ENCODE measurements at places on chromosomes 4 and X.

DNA sequence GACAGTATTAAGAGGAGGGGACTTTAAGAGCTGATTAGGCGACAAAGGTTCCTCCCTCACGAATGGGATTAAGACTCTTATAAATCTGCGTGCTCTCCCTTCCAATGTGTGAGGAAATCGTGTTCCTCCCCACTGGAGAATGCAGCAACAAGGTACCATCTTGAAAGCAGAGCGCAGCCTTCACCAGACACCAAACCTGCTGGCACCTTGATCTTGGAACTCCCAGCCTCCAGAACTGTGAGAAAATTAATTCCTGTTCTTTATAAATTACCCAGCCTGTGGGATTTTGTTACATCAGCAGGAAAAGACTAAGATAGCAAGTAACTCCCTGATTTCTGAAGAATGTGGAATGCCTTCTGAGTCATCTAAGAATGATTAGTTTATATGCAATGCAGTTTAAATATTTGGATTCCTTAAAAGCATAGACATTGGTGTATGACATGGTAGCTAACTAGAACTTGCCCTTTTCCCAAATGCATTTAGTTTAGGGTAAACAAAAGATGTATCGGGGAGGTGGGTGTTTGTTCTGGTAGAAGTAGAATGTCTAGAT is 86.1 kb downstream of the USP46 start:
- DNase-seq, result peak; percentile 90

GRCh38 chr4:54256491-54257486 is 27.7 kb downstream of the PDGFRA start:
- no peak for DNase-seq

- DNase-seq, result peak; percentile 30
Observed at GRCh38 chrX:8870411-8870810, 69.2 kb upstream of the FAM9A start.

GRCh38 chrX:7946960-7947359 is 19.7 kb upstream of the PNPLA4 start:
- no peak for DNase-seq

DNA sequence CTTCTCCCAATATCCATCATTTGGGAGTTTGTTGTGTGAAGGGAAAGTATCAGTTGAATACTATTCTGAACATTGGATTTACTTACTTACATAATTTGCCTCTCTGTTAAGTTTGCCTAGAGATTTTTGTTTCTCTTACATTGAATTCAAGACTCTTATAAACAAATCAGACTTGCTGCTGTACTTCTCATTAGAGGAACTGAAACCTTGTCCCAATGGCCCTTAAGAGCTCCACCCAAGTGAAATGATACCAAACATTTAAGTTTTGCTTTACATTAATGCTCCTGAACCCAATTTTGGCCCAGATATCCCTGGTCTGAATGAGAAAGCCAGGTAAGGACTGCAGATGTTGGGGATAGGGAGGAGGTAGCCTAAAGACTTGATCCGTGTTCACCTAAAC is 32.0 kb downstream of the HAND2 start:
- DNase-seq, result no peak

DNA sequence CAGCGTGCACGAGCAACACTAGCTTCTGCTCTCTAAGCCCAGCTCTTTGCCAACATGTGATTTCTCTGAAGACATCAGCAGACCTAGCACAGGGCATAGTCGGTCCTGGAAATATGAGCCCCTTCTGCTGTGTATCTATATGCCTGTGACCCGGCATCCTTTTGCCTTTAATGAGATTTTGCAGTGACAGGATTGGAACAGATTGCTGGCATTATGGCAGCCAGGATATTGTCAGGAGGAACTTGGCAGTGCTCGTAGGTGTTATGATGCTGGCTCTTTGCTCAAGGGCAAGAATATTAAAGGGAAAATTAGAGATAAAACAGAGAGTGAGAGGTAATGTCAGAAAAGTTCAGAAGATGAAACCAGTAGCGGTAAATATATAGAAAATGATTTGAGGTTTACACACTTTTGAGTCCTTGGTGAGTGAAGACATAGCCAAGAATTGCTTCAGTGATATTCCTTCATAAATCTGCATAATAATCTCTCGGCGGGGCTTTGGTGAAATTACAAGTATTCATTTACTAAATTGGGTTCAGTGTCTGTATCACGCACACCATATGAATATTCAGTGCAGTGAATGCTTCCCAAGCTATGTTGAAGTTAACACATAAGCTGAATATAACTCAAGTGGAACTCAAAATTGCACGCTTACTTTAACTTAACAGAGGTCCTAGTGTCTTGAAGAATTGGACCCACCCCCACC is 502.1 kb upstream of the NR3C2 start:
- no peak for DNase-seq

DNA sequence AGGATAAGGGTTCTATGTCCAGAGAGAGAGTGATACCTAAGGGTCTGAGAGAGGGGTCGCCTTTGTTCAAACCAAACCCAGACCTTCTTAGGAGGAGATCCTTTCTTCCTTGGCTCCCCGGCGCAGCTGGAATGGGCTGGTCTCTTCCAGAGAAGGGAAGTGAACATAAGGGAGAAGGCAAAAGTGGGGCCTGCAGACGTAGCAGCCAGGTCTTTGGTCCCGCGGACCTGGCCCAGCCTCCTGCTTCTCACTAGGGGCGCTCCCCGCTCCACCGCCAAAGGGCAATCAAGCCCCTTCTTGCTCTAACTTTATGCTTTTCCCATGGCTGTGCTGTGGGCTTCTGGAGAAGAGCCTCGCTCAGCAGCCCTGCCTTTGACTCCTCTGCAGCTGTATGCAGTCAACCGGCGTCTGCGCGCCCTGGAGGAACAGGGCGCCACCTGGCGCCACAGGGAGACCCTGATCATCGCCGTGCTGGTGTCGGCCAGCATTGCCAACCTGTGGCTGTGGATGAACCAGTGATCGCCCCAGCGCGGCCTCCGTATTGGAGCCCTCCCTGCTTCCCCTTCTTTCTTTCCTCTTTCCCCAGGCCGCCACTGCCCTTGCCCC is 6.5 kb downstream of the FATE1 start:
- no peak for DNase-seq

DNA sequence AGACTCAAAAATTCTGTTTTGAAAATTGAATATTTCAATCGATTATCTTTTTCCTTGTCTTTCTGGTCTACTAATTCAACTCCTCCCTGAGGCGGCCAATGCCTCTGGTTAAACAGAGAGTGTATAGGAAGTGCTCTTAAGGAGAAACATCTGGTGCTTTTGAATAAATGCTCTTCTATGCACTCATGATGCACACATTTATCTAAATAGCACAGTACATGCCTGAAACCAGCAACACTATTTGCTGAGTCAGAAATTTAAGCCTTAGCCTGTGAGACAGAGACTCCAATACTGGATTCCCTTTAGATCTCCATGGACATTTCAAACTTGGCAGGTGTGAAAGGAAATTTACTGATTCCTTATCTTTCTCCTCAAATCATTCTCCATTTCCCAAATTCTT is 118.6 kb downstream of the SLIT2 start:
- DNase-seq, result peak; percentile 31

- DNase-seq, result no peak
Observed at GRCh38 chrX:142312591-142312990, 107.5 kb upstream of the MAGEC2 start.

GRCh38 chr4:162392946-162393345 is 229.1 kb upstream of the FSTL5 start:
- DNase-seq, result no peak

GRCh38 chr4:2802618-2803531 is 10.0 kb downstream of the SH3BP2 start:
- DNase-seq, result no peak

- no peak for DNase-seq
Observed at GRCh38 chrX:101507372-101507771, 22.1 kb downstream of the ARMCX4 start.

GRCh38 chr4:109495514-109495913 is 61.9 kb downstream of the SEC24B start:
- no peak for DNase-seq

GRCh38 chr4:38605753-38606586 is 58.0 kb upstream of the KLF3 start:
- DNase-seq, result no peak

GRCh38 chrX:140712413-140713173 is 3.0 kb downstream of the LINC00632 start:
- peak; percentile 45 for DNase-seq

DNA sequence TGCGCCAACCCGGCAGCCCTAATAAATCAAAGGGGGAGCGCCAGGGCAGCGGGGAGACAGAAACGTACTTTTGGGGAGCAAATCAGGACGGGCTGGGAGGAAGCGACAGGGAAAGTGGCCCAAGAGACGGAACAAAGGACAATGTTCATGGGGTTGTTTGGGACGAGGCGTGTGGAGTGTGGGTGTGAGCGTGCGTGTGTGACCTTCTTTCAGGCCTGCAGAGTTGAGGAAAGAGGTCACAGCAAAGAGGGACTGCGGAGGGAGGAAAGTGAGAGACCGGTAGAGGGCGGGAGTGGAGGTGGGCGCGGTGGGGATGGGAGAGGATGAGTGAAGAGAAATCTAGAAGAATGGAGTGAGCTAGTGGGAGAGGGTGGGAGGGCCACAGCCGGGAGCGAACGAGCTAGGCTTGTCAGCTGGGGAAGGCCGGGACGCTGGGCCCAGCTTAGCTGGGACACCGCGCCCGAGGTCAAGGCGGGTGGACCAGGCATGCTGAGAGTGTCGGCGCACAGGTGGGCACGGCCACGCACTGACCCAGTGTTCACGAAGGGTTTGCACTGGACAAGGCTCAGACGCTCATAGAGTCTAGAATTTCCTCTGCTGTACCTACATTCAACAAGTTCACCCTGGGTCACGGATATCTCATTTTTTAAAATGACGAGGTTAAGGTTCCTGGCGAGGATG is 14.7 kb upstream of the PITX2 start:
- DNase-seq, result peak; percentile 68

DNA sequence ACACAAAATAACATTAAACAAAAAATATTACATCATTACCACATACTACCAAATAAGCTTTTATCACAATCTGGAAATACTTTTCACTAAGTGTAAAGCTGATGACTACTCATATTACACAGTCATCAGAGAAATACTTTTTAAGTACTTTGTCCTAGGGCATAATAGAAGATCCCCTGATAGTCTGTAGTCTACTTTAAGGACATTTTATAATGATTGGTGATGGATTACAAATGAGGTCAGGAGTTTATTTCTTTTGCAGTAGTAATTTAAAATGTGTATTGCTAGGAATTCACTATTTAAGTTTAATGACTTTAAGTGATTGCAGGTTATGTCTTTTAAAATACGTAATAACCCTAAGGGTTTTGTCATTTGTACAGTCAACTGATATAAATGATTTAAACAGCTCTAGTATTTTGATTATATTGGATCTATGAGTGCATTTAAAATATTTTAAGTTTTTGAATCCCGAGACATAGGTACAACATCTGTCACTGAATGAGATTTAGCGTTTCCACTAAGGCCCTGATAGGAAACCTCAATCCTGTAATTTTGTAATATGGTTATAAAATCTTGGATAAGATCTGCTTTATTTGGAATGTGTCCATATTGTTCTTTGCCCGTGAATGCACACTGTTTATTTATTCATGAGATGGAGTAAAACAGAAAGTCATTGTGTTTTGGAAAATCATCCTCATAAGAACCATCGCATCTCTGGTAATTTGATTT is 189.5 kb downstream of the ARAP2 start:
- DNase-seq, result peak; percentile 22

DNA sequence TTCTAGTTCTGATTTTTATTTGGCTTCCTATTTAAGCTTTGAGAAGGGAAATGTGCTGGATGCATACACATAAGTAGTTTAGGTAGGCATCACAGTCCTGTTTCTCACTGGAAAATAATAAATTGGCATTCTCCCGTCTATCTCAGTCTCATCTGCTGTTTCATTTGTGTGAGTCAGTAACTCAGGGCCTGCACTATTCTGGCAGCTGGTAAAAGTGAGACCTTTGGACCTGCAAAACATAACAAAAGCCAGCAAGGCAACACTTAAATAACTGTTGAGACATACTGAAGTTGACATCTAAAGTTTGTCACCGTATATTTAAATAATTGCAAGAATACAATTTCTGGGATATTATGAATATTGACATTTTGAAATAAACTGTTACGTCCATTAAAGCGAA is 8.6 kb upstream of the UBQLN2 start:
- no peak for DNase-seq

DNA sequence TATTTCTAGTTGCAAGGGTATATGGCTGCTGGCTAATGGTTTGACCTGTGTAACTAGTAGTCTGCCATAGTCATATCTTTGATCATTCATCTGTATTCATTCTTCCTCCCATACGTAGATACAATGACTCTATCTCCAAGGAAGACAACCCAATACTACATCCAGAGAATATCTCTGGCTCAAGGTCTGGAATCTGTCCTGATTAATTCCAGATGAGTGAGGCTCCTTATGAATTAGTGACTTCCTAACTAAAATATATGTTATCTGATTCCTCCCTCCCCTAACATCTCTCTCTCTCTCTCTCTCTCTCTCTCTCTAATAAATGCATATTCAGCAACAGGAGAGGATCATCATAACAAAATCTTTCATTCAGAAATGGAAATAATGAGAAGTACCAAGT is 641.5 kb downstream of the FAT4 start:
- DNase-seq, result no peak

DNA sequence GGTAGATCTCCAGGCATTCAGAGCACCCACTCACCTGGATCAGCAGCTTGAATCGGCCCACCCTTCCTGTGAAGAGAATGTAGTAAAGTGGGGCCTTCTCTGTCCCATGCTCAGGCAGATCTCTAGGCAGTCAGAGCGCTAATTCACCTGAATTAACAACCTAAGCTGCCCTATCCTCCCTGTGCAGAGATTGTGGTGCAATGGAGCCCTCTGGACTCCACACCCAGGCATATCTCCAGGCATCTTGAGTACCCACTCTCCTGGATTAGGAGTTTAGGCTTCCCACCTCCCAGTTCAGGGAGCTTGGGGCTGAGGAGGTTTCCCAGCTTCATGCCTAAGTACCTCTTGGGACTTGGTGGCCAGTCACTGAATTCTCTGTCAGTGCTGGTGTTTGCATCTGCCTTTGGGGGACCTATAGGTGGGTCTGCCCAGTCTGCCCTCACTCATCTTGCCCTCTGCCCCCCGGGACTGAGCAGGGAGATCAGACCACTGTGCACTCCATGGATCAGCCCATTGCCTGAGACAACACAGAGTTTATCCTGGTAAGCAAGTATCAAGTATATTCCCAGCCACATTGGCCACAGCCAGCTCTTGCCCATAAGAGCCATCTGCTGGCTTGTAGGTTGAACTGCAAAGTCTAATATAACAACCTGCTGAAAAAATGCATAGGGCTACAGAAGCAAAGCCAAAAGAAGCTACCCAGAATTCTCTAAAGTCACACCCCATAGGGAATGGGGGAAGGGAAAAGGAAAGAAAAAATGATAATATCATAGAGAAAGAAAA is 372.9 kb downstream of the KLHL13 start:
- no peak for DNase-seq

GRCh38 chr4:137610960-137611359 is 78.7 kb upstream of the PCDH18 start:
- DNase-seq, result peak; percentile 11

DNA sequence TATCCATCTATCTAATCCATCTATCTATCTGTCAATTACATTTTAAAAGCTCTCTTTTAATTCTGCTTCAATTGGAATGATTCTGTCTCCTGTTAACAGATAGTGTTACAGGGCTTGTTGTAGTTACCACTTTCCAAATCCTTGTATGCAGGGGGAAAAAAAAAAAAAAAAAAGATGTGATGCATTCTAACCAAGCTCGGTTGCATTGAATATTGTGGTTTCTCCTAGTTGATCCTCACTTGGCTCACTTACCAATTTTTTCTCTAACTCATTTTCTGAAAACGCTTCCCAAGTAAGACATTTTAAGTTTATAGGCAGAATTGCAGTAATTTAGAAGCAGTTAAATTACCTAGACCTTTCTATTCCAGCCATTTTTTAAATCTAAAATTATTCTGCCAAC is 327.9 kb upstream of the PITX2 start:
- peak; percentile 21 for DNase-seq

- peak; percentile 77 for DNase-seq
Observed at GRCh38 chr4:150217192-150217591, 138.9 kb downstream of the DCLK2 start.

All from amniotic epithelial cell (primary cell).